ENCODE measurements at places on chromosomes 11 and 22. TPM values are rescaled to one million over a fixed set of nuclear protein-coding genes. Genes with fewer than 3 reads are reported as not detected.

Gene LMF2
- total RNA-seq: 139 TPM

Gene CLDN5
- total RNA-seq: 0.40 TPM

Gene UBASH3B
- total RNA-seq: 15.8 TPM

Gene BTBD10
- total RNA-seq: 25.7 TPM

Gene OR2AG1
- not detected for total RNA-seq

Gene GLYATL2
- not detected for total RNA-seq

Gene SLC25A17
- 17.6 TPM for total RNA-seq

Gene OR52L1
- not detected for total RNA-seq

Gene PGA5
- total RNA-seq: not detected

Gene GAB4
- total RNA-seq: not detected

Gene RAB39A
- total RNA-seq: not detected

Gene KRTAP5-11
- total RNA-seq: not detected

Gene SDF2L1
- 39.7 TPM for total RNA-seq

Gene KDELR3
- 0.23 TPM for total RNA-seq

Gene SLC25A45
- total RNA-seq: 40.9 TPM

Gene GUCY1A2
- not detected for total RNA-seq

Gene PKP3
- total RNA-seq: not detected

Gene ACTN3
- 0.23 TPM for total RNA-seq

Gene OR8G1
- total RNA-seq: not detected

Gene MMP8
- total RNA-seq: not detected

Gene TMX2
- total RNA-seq: 62.9 TPM

Gene KREMEN1
- total RNA-seq: 0.15 TPM

Gene SPTBN2
- 0.25 TPM for total RNA-seq

Gene OR5AS1
- not detected for total RNA-seq

Gene PTS
- 18.6 TPM for total RNA-seq

Gene CD3G
- 268 TPM for total RNA-seq

Gene CDKN1C
- total RNA-seq: 0.40 TPM

Gene KCNJ5
- not detected for total RNA-seq

Gene HMBS
- 23.2 TPM for total RNA-seq

Gene MAFF
- total RNA-seq: 4.7 TPM

Gene CLCF1
- 0.10 TPM for total RNA-seq

Gene H19
- total RNA-seq: not detected

Gene OR4S1
- not detected for total RNA-seq

Data from activated CD4-positive, alpha-beta T cell treated with anti-CD3 and anti-CD28 coated beads, Interleukin-2, amount 10 ng/mL, durations not matched to agents 7 days and 5 days (primary cell).